Upper lobe of left lung (tissue), 6 donors: ENCODE measurements at places on chromosomes 7 and 10.

- DNase-seq = no peak
These were observed 175.6 kb downstream of the TCF7L2 start for GRCh38 chr10:113125612-113126011.

DNA sequence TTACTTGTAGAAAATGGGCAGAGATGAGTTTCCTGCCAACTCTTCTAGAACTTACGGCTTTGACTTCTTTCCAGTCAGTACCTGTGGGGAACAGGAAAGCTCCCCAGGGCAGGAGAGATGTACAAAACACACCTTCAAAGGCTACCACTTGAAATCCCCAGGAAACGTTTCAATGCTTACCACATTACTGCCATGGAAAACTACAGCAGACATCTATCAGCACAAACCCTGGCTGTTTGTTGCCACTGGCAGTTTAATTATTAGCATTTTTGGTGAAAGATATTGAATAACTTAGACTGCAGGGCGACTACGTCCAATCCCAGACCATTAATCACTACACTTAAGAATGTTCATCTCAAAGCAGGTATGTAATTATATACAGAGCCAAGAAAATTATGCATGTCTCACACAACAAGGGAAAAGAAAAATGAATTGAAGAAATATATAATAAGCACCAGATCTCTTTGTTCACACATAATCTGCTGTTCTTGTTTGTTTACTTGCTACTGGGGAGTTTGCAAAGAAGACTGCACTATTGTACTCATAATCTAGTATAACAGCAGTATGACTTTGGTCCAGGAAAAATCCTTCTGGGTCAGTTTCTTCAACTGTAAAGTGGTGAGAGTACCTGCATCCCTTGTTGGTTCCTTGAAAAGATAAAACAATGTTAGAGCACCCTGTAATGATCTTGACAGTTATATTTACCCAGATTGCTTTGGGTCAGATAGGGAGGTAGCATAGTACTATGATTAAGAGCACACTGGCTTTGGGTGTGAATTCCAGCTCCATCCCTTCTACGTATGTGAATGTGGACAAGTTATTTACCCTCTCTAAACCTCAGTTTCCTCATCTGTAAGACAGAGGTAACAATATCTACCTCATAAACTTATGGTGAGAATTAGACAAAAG is 138.3 kb downstream of the DOCK4 start:
- DNase-seq = no peak

DNA sequence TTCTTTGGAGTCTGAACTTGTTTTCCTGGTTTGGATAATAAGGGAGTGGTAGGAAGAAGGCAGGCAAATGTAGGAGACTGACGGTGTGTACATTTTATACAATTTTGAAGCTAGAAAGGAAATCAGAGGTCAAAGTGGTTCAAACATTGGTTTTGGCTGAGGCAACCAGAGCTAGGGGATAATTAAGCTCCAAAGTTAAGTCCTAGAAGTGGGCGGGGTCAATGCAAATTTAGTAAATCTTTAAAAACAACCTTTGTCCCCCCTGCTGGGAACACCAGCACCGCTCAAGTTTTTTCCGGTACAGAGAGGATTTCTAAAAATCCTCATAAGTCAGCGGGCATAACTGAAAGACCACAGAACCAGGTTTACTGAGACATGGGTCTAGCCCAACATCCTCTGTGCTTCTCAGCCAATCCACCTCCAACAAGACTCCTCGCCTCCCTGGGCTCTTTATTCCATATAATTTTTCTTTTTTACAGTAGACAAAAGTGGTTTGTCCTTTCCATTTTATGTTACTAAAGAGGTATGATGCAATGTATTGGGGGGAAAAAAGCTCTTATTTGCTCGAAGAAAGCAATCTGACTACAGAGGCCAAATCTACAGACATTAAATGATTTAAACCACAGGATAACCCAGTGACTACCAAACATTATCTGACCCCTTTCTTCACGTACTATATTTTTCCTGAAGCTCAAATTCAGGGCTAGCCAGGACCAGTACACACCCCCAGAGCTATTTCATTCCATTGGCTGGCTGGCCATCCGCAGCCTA is 1.6 kb downstream of the GLUD1 start:
- no peak for DNase-seq

- DNase-seq = no peak
These were observed 33.1 kb downstream of the DENND2A start for GRCh38 chr7:140607441-140607989.

GRCh38 chr10:96578633-96579032 is 8.2 kb downstream of the TM9SF3 start:
- DNase-seq = no peak

GRCh38 chr7:50959991-50960390 is 177.3 kb upstream of the GRB10 start:
- no peak for DNase-seq

GRCh38 chr10:132111871-132112341 is 46.2 kb downstream of the JAKMIP3 start:
- DNase-seq = no peak

- DNase-seq = peak; percentile 45
These were observed 58.9 kb downstream of the FRMPD2 start for GRCh38 chr10:48215486-48216203.

- DNase-seq = peak; percentile 59
These were observed 84.8 kb downstream of the PTPRE start for GRCh38 chr10:127991543-127992255.
